ENCODE measurements at places on chromosomes 11 and 22.

GRCh38 chr11:97487387-97487786, 1097.6 kb downstream of the JRKL start:
- DNase-seq: no peak

- no peak for DNase-seq
Observed at GRCh38 chr11:67700548-67701262, 26.3 kb upstream of the ALDH3B2 start.

GRCh38 chr11:26743622-26744021, 21.8 kb upstream of the SLC5A12 start:
- no peak for DNase-seq

- no peak for DNase-seq
Observed at GRCh38 chr22:22909605-22910271, 22.1 kb downstream of the IGLL5 start.

DNA sequence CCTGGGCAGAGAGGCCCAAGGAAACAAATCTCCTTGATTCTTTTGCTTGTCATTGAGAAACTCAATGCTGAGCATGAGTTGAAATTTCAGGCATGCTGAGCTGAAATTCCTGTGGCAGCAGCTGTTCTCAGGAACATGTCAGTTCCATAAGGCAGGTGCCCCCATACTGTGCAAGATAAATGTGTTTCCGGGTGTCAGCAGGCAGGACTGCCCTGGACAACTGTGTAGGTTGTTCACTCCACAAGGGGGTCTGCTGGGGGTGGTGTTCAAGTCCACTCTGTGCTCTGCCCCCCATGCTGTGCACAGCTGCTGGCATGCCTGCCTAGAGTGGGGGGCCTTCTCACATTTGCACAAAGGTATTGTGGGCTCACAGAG, 133.7 kb downstream of the CTTN start:
- no peak for DNase-seq

DNA sequence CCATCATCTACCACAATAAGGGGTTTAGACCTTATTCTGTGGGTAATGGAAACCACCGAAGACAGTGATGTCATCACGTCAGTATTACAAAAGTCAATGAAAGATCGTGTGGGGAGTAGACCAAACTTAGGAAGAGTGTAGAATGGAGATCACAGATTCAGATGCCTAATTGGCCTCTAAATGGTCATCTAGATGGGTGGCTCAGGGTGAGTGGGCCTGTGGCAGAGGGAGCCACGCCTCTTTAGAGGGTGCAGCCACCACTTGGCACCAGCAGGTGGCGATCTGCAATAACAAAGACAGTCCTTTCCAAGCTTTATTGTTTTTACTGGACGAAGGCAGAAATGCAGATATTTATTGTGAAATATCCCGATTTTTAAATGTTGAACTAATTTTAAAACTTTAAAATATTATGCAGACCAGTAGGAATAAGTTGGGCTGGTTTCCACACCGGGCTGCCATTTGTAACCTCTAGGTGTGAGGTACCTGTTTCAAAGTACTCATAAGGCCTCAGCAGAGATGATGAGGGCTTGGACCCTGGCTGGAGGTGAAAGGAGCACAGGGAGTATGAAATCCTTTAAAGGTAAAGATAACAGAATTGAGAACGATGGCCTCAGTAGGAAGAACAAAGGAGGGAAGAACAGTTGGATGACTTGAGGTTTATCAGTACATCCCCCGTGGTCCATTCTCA, 222.0 kb downstream of the DBX1 start:
- peak; percentile 29 for DNase-seq

DNA sequence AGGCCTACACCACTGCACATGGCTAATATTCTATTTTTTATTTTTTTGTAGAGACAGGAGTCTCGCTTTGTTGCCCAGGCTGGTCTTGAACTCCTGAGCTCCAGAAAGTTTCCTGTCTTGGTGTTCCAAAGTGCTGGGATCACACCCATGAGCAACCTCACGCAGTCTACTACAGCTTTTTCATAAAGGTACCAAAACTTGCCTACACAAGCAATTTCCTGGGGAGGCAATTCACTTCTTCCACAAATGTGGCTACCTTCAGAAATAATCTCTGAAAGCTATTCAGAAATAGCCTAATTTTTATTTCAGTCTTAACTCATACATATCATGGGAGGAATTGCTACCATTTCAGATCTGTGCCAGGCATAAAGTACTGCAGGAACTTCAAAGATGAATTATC, 11.4 kb downstream of the SLC35F2 start:
- no peak for DNase-seq

DNA sequence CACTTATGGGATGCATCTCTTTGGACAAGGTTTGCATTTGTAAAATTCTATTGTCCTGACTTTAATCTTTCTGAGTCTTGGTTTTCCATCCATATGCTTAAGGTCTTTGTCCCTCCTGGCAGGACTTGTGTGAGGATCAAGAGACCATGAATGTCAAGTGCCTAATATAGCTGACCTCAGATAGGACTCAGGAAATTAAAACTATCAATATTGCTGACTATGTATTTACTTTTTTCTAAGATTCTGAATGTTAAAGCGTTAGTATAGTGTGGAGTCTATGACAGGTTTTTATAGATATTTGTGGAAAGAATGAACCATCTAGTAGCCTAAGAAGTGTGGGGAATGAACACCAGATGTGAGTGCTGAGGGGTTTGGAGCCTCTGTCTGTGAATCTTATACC, 637.8 kb downstream of the NTM start:
- DNase-seq: no peak

- no peak for DNase-seq
Observed at GRCh38 chr22:19886605-19887255, 32.1 kb upstream of the GNB1L start.

DNA sequence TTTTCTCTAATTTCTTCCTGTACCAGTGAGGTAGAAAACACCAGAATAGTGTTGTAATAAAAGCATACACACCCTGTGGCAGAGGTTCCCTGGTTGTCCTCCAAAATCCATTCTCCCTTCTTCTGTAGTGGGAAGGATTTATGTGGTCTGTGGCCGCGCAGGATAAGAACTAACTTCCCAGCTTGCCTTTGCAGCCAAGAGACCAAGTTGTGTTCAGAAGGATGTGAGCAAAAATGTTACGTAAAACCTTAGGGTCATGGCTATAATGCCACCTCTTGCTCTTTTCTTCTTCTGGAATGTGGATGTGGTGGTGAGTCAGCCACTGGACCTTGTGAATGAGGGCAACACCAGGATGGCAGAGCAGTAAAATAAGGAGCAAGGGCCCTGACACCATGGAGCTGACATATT, 28.4 kb downstream of the CCDC90B start:
- DNase-seq: no peak

DNA sequence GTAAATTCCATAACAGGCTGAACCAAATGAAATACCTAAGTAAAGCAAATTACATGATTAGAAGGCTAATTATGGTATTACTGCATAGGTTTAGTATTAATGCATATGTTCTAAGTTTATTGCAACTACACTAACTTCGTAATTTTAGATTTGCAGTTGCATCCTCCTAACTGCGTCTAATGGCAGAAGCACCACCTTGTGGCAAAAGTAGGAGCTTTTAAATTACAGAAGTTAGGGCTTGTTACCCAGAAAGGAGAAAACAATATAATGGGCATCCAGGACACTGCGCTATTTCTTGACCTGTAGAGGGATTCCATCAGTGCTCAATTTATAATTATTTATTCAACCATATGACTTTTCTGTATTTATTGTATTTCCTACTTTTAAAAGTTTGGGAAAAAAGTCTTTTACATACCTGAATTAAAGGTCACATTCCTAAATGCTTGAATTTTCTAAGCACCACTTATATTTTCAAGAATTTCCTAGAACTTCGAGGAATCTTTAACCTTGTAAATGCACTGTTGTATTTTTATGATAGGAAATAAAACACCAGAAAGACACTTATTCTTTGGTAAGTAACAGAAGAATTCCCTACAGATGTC, 16.3 kb upstream of the GPR83 start:
- no peak for DNase-seq

GRCh38 chr11:71558996-71559395, 6.4 kb upstream of the KRTAP5-10 start:
- DNase-seq: no peak

DNA sequence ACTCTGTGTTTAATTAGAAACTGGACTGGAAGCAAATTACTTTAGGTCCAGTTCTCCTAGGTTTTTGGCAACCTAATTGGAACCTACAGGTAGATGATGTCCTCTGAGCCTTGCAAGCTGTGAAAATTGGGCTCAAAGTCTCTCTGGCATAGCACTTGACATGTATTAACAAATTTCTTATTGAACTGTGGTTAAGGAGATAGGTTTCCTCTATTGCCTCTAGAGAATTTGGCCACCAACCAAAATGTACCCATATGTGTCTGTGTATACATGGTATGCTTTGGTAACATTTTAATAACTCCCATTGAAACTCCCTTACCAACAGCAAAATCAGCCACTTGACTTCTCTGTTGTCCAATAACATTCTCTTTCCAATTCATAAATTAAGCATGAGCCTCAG, at the start of gene OR4D10:
TSS of gene OR4D10 (plus strand) at position 301 of the 400 bp plus-strand sequence. CDS start 4,115 bp downstream, outside the sequence.
- DNase-seq: no peak

DNA sequence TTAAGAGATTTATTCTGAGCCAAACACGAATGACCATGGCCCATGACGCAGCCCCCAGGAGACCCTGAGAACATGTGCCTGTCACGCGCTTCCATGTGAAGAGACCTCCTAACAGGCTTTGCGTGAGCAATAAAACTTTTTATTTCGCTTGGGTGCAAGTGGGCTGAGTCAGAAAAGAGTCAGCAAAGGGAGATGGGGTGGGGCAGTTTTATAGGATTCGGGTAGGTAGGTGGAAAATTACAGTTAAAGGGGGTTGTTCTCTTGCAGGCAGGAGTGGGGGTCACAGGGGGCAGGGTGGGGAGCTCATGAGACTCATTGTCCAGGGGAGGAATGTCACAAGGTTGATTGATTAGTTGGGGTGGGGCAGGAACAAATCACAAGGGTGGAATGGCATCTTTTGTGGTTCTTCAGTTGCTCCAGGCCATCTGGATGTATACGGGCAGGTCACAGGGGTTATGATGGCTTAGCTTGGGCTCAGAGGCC, 77.2 kb upstream of the FTH1 start:
- no peak for DNase-seq

DNA sequence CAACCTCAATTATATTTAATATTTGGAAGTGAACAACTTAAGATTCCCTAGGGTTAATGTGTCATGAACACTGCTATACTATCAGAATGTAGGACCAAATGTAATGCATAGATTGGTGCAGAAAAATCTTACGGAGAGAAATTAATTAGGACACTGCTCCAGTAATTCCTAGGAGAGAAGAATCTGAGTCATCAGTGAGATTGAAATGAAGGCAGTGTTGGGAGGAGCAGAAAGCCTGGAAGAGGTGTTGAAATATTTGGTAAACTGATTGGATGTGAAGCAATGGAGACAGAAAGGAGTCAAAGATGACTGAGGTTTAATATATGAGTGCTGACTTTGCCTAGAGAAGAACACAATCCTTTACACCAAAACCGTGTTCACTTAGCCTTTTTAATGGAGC, 836.0 kb downstream of the FAM181B start:
- no peak for DNase-seq

DNA sequence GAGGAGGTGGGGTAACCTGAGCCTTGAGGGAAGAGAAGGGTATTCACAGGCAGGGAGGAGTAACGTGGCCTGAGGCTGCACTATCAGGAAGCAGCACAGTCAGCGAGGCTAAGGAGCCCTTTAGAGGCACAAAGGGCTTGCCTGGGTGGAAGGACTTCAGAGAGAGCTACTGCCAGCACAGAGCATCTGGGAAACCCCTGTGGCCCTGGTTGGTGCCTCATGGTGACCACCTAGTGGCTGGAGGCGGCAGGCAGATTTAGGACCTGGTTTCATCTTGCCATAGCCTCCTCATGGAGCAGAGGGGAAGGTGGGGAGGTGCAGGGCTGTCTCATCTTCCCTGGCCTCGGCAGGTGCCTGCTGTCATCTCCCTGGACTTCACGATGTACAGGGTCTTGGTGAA, 64.5 kb downstream of the MPPED1 start:
- DNase-seq: no peak

DNA sequence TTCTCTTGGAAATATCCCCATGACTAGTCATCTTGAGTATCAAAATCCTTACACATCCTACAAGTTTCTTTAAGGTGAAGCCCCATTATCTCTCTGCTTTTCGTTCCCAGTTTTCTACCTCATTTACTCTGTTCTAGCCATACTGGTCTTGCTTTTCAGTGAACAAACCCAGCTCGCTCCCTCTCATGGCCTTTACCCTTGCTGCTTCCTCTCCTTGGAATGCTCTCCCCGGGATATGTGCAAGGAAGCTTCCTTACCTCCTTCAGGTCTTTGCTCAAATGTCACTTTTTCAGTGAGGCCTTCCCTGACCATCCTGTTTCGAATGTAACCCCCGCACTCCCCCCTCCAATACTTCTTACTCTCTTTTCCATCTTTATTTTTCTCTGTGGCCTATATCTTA, 331.8 kb downstream of the DYNC2H1 start:
- DNase-seq: no peak

DNA sequence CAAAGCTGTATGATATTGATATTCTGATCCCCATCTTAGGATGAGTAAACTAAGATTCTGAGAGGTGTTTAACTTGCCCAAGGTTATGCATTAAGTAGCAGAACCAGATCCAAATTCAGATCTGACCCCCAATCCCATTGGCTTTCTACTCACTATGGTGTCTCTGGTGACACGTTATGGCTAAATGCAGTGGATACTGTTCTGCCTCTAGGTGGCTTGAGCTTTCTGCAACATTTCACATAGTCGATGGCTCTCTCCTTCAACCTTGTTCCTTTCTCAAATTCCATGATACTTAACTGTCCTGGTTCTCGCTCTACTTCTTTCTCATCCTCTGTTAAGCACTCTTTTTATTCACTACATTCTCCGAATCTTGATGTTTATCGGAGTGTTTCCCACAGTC, 9.4 kb downstream of the C11orf97 start:
- no peak for DNase-seq

- no peak for DNase-seq
Observed at GRCh38 chr11:23502826-23503225, 642.6 kb upstream of the CCDC179 start.

DNA sequence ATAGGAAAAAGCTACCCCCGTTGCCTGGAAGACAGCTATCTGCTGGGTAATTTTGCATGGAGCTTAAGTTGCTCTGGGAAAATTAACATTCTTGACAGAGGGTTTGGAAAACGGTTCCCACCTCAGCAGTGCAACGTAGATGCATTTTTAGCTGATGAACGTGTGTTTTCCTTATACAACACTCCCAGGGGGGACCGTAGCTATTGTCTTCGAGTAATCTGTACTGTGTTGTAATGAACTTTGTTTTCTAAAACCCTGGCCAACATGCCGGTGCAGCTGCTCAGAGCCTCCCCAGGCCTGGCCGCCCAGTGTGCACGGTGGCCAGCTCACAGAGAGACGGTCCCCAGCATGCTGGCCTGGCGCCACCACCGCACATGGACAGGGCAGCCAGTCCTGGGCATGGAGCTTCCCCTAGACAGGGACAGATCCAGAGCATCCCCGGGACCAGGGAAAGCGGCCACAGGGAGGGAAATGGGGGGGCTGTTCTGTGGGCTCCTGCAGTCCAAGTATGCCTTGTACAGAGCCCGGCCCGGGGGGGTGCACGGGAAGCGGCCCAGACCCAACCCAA, 2.2 kb downstream of the TNNT3 start:
- no peak for DNase-seq

- peak; percentile 40 for DNase-seq
Observed at GRCh38 chr11:66479394-66480116, 679 bp upstream of the DPP3 start.
